ENCODE measurements at places on chromosomes 6 and 20.

GRCh38 chr6:111997078-111997852 is 56.6 kb upstream of the CCN6 start:
- peak; percentile 72 for DNase-seq

DNA sequence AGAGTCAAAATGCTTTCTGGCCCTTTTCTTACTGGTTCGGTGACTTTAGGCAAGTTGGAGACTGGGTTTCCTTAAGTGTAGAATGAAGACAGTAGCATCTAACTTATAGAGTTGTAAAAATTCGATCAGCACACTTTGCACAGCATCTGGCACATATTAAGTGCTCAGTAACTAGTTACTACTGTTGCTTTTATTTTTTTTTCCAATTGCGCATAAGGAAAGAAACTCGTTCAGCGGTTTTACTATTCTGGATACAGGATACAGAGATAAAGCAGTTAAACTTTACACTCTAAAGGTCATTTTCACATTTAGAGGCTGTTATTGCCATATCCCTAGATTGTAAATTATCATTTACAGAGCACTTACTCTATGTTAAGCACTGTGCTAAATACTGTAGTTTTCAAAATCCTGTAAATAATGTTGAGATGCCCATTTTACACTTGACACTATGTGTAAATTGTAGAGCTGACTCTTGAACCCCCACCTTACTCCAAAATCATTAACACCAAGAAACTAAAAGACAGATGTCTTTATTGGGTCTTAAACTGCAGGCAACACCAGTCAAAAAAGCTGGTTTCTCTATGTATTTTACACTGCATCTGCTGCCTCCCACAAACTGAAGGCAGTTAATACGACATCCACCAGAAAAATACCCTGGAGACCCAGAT is 886 bp downstream of the ROMO1 start:
- DNase-seq: no peak

DNA sequence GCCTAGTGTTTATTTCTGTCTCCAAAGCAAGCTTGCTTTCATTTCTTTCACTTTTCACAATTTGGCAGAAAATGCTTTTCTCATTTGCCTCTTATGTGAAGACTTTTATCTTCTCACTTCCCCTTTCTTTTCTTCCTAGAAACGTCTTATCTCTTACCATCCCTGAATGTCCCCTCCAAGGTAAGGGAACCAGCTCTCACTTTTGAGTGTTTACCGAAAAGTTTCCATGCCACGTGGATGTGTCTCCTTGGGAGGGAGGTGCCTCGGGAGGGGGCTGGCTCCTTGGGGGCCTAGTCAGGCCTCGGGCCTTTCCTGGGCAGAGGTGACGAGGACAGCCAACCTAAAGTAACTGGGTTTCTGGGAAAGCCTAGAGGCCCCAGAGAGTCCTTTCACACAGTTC is 127.4 kb downstream of the CD24 start:
- DNase-seq: no peak

DNA sequence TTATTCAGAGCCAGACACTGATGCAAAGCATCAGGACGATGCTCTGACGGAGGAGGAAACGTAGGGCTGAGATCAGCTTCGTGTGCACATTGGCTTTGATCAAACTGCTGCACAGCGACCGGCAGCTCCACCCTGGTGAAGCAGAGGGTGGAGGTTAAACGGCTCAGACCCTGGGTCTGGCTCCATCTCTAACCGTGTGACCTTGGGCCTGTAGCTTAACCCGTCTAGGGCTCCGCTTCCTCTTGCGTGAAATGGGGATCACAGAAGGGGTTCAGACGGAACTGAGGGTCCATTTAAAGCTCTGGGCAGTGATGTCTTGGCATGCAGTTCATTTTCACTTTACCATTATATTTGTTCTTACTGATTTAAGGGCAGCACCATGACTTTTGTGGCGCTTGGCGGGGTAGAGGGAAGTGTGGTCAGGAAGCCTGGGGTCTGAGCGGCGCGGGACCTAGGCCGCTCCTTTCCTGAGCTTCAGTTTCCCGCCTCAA is 644 bp downstream of the RBL1 start:
- DNase-seq: peak; percentile 30

DNA sequence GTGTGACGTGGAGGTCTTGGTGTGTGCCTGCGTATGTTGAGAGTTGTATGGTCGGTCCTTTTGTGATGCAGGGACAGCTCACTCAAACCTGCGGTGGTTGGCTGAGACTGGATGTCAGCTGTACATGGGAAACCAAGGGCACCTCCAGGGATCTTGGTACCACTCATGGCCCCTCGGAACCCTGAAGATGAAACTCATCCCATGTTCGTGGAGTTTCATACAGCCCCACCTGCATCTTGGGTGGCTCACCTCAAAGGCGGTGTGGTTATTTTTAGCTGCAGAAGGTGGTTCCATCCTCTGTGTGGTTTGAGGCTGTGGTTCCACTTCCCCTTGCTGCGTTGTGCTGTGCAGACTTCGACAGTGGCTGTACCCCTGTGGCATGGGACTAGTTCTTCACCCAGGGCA is 52.6 kb upstream of the SLC22A1 start:
- DNase-seq: no peak

DNA sequence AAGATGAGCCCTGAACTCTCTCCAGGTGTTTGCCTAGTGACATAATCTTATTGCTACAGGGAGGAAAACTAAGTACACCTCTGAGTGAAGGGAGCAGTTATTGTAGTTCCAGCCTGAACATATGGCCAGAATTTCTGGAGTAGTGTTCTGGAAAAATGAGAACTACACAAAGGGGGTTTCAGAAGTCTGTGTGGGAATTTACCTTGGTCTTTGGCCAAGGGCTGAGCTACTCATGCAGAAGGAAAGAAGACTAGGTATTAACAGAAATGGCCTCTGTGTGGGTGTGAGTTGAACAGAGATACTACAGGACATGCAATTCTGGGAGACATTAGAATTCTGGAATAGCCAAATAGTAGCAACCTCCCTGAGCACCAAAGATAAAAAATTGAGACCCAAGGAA is 1009.7 kb upstream of the GJE1 start:
- no peak for DNase-seq

DNA sequence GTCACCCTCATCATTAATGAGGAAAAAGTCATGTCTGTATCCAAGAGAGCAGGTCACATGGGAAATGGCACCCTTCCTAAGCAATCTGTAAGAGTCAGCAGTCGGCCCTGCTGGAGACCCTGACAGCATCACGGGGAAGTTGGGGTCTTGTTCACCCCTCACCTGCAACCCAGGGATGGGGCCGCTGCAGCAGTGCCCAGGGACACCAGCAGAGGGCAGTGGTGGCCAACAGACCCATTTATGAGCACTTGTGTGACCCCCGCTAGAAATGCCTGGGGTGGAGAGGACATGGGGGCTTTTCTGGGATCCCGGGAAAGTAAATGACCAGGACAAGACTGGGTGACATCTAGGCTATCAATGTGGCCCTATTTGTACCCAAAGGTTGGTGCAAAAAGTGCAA is 35.9 kb downstream of the ANKRD60 start:
- DNase-seq: peak; percentile 36

- DNase-seq: no peak
Measured at GRCh38 chr6:112202639-112203341, 51.6 kb downstream of the LAMA4 start.

DNA sequence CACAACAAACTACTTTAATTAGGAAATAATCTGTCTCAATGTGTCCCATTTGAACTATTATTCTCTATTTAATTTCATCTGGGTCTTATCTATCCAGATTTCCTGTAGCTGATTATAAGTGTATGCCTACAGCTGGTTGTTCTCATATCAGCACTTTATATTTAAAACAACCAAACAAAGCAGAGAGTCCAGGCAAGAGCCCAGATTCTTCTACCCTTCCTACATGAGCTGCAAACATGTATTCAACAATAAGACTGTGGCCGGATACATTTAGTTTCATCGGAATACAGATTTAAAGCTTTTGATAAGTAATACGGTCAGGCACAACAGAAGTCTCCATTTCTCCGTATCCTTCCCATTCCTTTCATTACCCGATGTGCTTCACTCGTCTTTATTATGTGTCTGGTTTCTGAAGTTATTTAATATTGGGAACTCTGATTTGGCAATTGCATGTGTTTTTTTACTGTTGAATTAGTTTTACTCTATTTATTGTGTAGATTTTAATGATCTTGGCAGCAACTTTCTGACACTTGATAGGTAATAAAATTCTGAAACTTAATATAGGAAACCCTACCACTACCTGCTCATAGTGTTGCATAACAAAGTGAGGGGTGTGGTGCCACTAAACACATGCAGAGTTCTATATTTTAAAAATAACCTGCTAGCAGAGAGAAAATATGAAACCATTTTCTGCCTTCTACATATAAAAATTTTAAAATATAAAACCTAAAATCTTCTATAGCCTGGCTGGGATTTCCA is 653.5 kb upstream of the PTCHD4 start:
- no peak for DNase-seq

- no peak for DNase-seq
Measured at GRCh38 chr6:166005401-166005943, 162.2 kb downstream of the TBXT start.

DNA sequence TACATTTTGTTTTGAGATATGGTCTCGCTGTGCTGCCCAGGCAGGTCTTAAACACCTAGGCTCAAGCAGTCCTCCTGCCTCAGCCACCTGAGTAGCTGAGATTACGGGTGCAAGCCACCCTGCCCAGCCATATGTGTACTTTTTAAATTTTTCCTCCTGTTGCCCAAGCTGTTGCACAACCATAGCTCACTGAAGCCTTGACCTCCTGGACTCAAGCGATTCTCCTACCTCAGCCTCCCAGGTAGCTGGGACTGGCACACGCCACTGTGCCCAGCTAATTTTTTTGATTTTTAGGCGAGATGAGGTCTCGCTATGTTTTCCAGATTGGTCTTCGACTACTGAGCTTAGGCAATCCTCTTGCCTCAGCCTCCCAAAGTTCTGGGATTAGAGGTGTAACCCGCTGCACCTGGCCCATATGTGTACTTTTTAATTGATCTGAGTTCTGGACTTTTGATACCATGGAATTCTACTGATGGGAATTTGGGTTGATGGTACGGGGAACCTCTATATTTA is 44.9 kb downstream of the ITCH start:
- DNase-seq: no peak

DNA sequence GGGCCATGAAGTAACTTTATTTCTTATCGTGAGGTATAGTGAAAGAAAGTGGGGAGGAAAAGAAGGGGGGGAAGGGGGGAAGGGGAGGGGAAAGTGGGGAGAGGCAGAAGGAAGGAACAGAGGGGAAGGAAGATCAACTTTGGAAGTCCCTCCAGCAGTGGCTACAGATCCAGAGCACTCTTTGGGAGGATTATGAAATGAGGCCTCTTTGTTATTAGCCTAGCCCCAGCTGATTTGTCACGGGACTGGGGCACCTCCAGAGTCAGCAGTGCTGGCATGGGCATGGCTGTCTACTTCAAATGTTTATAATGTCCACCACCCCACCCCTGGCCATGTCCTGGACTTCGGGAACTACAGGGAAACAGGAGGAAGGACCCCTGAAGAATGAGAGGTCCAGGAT is 7.6 kb downstream of the MOCS1 start:
- no peak for DNase-seq

- DNase-seq: peak; percentile 70
Measured at GRCh38 chr6:44221291-44221960, 2.0 kb upstream of the SLC29A1 start.

GRCh38 chr20:51536116-51537069 is 6.1 kb downstream of the NFATC2 start:
- no peak for DNase-seq

- no peak for DNase-seq
Measured at GRCh38 chr6:90643381-90643780, 56.5 kb upstream of the MAP3K7 start.

GRCh38 chr6:56906752-56907151 is 48.2 kb upstream of the BEND6 start:
- no peak for DNase-seq

- DNase-seq: no peak
Measured at GRCh38 chr6:111530667-111531066, 47.6 kb upstream of the REV3L start.

GRCh38 chr6:123580331-123580730 is 56.4 kb downstream of the TRDN start:
- DNase-seq: no peak

GRCh38 chr20:35443003-35443402 is 5.0 kb upstream of the GDF5 start:
- no peak for DNase-seq

GRCh38 chr6:109292983-109293586 is 89.2 kb downstream of the CD164 start:
- DNase-seq: no peak

DNA sequence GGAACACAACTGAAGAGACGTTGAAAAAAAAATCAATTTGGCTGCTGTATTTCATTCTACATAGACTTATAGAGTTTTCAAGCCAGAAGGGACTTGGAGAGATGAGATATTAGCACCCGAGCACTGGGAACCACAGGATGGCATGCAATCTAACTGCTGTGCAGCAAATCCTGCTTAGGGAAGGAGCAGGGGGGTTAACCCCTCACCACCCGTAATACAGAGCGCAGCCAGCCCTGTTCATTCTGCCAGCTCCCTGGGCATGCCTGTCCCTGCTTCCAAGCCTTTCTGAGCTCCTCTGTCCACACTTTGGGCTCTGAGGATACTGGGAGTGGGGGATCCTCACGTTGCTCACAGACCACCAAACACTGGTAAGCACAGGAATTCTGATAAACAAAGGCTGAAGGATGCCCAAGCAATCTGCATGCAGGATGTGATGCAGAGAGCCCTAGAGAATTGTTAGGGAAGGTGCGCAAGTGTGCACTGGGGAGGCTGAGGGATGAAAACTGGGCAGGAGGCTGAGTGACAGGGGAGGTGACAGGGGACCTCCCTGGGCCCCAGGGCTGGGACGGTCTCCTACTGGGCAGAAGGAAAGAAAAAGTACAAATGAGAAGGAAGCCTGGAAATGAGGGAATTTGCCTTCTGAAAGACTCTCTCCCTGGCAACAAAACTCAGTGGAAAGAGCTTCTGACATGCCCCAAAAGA is 34.0 kb downstream of the CPNE5 start:
- DNase-seq: no peak

DNA sequence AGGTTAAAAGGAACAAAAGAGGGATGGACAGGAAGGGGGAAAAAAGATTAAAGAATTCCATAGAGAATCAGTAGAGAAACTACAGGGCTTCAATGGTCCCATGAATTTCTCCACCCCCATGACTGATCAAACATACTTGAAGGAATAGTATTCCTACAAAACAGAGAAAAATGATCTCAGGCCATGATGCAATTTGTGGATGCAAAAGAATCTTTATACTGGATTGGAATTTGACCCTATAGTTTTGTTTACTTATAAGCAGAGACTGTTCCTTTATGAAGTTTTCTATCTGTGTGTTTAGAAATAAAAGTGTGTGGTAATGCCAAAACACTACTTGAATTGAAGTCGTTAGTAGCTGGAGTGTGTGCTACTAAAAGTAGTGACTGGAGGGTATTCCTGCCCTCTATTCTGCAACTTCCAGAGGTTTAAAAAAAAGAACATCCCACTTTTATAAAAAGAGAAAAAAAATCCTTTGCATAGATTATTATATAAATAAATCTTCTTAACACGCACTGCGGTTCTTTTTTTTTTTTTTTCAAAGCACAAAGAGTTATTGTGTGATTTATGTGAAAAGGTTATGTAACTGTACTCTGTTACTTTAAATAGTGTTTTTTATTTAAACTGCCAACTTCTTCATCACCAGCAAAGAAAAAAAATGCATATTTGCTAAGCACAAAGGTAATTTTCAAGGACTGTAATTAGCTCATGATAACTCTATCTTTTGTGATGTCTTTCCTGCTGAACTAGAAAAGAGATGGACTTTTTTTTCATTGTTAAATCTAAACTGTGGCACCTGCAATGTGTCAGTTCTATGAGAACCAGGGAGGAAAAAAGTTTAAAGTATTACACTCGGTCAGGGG is 214.5 kb upstream of the CITED2 start:
- no peak for DNase-seq

All from stimulated activated CD4-positive, alpha-beta T cell treated with anti-CD3 and anti-CD28 coated beads, Interleukin-4, amount 100 ng/mL, for 1 hour (primary cell).